ENCODE measurements at places on chromosomes 2 and 18.

DNA sequence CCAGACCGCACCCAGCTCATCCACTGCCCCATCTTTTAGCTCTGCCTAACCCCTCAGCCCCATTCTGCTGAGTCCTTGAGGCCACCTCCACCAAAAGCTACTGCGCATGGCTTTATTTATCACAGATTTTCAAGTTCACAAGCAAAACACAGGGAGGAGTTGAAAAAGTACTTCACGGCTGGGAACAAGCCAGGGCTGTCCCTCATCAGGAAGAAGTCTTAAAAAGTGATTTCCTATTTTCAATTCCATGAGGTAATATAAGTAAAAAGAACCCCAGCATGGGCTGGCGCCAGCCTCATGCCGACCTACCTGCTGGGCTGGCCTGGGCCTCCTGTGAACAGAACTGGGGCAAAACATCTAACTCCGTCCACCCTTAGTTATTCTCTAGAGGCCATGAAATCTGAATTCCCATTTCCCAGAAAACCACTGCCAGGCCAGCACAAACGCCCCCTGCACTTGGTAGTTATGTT, 69.0 kb downstream of the POLR1A start:
- ATAC-seq, result no peak

GRCh38 chr2:238916176-238916874, 68.4 kb downstream of the TWIST2 start:
- ATAC-seq, result no peak

GRCh38 chr2:27989149-27989548, 98.6 kb downstream of the BABAM2 start:
- no peak for ATAC-seq

DNA sequence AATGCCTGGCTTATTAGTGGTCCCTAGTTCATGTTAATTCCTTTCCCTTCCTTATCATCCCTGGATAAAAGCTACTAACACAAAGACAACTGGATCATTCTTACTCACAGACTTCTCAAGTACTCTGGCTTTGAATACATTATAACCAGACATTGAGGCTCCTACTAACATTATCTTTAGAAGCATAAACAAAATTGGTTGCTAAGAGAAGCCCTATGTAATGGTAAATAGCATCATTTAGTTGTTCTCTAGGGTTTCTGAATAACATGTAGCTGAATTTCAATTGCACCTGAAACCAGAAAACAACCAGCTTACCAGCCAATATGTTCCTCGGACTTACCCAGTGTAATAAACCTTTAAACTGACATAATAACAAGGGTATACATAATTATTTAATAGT, 114.1 kb upstream of the NCKAP5 start:
- ATAC-seq, result no peak

- no peak for ATAC-seq
These were observed 125.5 kb downstream of the MARCHF4 start for GRCh38 chr2:216246766-216247165.

GRCh38 chr18:34592961-34593382, 117.1 kb upstream of the DTNA start:
- ATAC-seq, result peak; percentile 45

All from SK-N-SH treated with all-trans-retinoic acid at 6 μM for 48 hours (cell line).